Small intestine (tissue), 16 donors: ENCODE measurements at places on chromosomes 4 and X. TPM values are rescaled to one million over a fixed set of nuclear protein-coding genes. Genes with fewer than 3 reads are reported as not detected.

CXCR3 gene
- 4.2 TPM for polyA plus RNA-seq

DNA sequence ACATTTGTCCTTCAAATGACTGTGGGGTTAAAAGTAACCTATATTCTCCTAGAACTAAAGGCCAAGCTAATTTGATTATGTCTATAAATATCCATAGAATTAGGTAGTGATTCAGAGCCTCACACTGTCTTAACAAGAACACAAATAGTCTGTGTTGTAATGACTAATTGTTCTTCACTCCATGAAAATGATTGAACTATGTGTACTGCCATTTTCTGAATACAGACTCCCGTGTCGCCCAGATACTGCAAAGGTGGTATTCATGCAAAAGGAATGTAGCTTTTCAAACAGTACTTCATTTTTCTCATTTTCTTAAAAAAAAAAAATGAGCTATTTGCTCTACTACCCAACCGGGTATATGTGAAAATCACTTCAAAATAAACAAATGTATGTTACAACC lies 11.3 kb upstream of the PHKA2 start:
- no peaks in the 10 kb centered on the region for H3K27me3 ChIP-seq
- H3K4me1 ChIP-seq: no peaks in the 10 kb centered on the region
- no peak for DNase-seq

GRCh38 chr4:187128976-187129375 lies 405.3 kb upstream of the FAT1 start:
- no peak for DNase-seq
- no peaks in the 10 kb centered on the region for H3K4me1 ChIP-seq
- no peaks in the 10 kb centered on the region for H3K27me3 ChIP-seq
- no peaks in the 10 kb centered on the region for H3K36me3 ChIP-seq

GRCh38 chr4:184058026-184058425 lies 152.9 kb downstream of the STOX2 start:
- no peaks in the 10 kb centered on the region for H3K4me1 ChIP-seq
- H3K4me3 ChIP-seq: no peak overlapping the region
- H3K36me3 ChIP-seq: no peaks in the 10 kb centered on the region
- no peak for DNase-seq
- no peak overlapping the region for H3K27ac ChIP-seq

GRCh38 chr4:184455299-184455698 lies 19.1 kb downstream of the IRF2 start:
- H3K27me3 ChIP-seq: no peaks in the 10 kb centered on the region
- no peak overlapping the region for H3K4me3 ChIP-seq
- H3K4me1 ChIP-seq: peaks cover 11% of the 10 kb centered on the region
- no peak overlapping the region for H3K27ac ChIP-seq
- H3K36me3 ChIP-seq: no peaks in the 10 kb centered on the region
- DNase-seq: no peak

DNA sequence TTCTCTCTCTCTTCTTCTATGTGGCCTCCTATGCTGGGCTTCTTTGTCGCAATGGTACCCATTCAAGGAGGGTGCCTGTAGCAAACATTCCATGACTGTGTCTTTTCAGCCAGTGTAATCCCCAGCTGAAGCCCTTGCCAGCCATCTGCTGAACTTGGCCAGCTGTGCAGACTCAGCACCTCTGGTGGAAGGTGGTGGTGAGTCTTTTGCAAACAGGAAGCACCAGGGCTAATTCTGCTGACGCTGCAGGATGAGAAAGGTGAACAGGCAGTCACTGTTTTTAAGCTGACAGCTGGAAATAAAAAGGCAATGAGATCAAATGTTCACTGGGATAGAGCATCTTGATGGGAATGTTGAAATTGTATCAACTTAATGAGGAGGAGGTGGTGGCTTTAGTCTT lies 298.7 kb upstream of the CLNK start:
- no peaks in the 10 kb centered on the region for H3K4me1 ChIP-seq
- H3K27me3 ChIP-seq: no peaks in the 10 kb centered on the region

DNA sequence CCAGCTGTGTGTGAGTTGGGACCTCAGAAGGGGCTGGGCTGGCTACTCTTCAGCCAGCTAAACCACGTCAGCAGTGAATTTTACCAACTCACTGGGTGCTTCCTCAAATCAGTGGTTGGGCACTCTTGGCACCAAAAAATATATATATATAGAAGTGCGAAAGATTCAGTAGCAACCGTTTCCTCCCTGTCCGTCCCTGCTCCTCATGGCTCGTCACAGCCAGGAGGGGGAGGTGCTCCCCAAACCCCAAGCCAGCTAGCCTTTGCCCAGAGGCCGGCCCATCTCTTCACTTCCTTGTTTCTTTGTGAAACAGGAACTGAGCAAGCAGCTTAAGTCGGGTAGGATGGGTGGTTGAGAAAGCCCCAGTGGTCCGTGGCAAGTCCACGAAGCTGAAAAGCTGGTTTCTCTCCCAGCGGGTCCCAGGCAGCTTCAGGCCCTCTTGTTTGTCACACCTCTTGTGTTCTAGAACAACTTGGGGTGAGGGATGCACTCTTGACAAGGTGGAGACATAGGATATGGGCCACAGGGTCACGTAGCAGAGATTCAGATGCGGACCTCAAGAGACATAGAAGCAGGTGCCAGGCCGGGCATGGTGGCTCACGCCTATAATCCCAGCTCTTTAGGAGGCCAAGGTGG lies 6.8 kb upstream of the SASH3 start:
- H3K36me3 ChIP-seq: peaks cover 8% of the 10 kb centered on the region
- no peaks in the 10 kb centered on the region for H3K27me3 ChIP-seq
- H3K27ac ChIP-seq: peak overlapping the region; percentile 88
- H3K4me3 ChIP-seq: no peak overlapping the region
- peaks cover 41% of the 10 kb centered on the region for H3K4me1 ChIP-seq
- peak; percentile 86 for DNase-seq

- H3K4me3 ChIP-seq: no peak overlapping the region
- H3K27ac ChIP-seq: no peak overlapping the region
- DNase-seq: no peak
- H3K4me1 ChIP-seq: no peaks in the 10 kb centered on the region
- no peaks in the 10 kb centered on the region for H3K36me3 ChIP-seq
Observed at GRCh38 chr4:78528327-78528726, 23.2 kb upstream of the ANXA3 start.
